Adrenal gland (tissue), 19 donors: ENCODE measurements at places on chromosomes 7 and 10. TPM values are rescaled to one million over a fixed set of nuclear protein-coding genes. Genes with fewer than 3 reads are reported as not detected.

Gene MYH16
- not detected for total RNA-seq

Gene GALNT17
- total RNA-seq: 37.5 TPM

Gene NUTM2E
- total RNA-seq: not detected

Gene TMEM120A
- total RNA-seq: 202 TPM

Gene SUGCT
- 65.7 TPM for total RNA-seq

Gene TYSND1
- 17.9 TPM for total RNA-seq

Gene TYW1B
- 0.72 TPM for total RNA-seq

Gene ARHGAP21
- 80.4 TPM for total RNA-seq

Gene HOXA2
- 1.2 TPM for total RNA-seq

Gene ADARB2
- 0.61 TPM for total RNA-seq

Gene SFXN4
- total RNA-seq: 43.2 TPM

Gene TEX36
- not detected for total RNA-seq

Gene ANKRD30A
- total RNA-seq: not detected

Gene NUP42
- 21.5 TPM for total RNA-seq

Gene PKD2L1
- not detected for total RNA-seq

Gene ASB10
- not detected for total RNA-seq

Gene ANKRD1
- 0.48 TPM for total RNA-seq
